Stimulated activated CD4-positive, alpha-beta T cell treated with anti-CD3 and anti-CD28 coated beads, Interleukin-4, amount 100 ng/mL, for 4 hours (primary cell): ENCODE measurements at places on chromosomes 7 and 10.

GRCh38 chr7:105718511-105718925 is 137.2 kb upstream of the EFCAB10 start:
- no peak for DNase-seq

- no peak for DNase-seq
Measured at GRCh38 chr7:5278766-5279165, 4.0 kb upstream of the SLC29A4 start.

GRCh38 chr7:6375348-6376101 is 72.2 kb downstream of the DAGLB start:
- DNase-seq, result no peak

GRCh38 chr7:1758859-1759521 is 88.9 kb downstream of the ELFN1 start:
- no peak for DNase-seq

DNA sequence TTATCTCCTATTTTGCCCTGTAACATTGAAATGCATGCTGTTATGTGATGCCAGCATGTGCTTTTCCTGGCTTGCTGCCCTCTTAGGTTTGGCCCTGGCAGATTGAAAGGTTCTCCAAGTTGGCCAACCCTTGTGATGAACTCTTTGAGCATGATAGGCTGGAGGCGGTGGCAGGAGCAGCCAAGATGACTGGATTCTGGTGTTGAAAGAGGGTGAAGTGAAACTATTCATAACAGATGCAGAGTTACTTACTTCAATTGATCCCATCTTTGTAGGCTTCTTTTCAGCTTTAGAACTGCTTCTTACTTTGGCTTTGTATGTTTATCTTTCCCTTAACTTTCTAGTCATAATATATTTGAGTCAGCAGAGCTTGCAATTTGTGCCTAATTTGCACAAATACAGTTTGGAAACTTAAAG is 57.6 kb downstream of the BICC1 start:
- no peak for DNase-seq

DNA sequence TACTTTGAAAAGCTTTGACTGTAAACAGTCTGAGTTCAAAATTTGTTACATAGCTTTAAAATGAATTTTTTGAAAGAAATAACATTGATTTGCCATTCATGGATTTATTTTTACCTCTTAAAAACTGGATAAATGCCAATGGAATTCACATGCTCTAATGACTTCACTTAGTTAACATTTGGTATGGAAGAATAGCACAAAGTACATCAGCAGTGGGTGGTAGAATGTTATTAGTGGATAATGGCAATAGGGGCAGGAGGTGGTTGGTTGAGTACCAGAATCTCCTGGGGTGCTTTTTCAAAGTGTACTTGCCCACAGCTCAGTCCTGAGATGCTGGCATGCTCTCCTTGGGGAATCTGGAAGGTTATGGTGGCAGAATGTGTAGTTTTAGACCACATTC is 4.7 kb downstream of the PPP1R9A start:
- DNase-seq, result no peak
